ENCODE measurements at places on chromosomes 5 and 9.

DNA sequence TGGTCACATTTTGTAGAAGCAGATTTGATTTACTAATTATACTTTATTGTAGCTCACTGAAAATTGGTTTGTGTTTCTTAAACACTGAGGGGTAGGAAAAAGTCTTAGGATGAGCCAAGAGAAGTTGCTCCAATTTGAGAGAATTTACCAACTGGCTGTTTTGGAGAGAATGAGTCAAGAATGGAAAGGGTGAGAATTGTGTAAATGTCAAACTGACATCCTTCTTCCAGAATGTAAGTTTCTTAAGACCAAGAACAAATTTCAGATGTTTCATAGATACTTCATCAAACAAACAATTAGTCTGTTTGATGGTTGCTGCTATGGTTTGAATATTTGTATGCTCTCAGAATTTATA is 106.2 kb upstream of the TXNDC8 start:
- DNase-seq: no peak

DNA sequence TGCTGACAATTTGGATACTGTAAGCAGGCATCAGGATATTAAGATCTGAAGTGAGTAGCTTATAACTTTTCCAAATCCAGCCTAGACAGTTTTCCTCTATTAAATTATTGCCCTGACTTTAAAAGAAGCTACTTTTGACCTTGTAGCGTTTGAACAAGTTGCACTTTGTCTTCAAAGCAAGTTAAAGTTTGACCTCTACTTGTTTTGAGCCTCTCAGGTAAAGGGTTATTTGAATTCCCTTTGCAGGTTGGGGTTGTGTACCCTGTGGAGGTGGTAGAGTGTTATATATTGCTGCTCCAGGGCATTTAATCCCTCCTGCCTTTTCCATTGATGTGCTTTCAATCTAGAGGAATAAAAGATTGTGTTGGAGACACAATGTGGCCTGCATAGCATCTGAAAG is 30.1 kb downstream of the FXN start:
- DNase-seq: no peak

GRCh38 chr5:124865603-124866354 is 119.3 kb upstream of the ZNF608 start:
- DNase-seq: no peak

DNA sequence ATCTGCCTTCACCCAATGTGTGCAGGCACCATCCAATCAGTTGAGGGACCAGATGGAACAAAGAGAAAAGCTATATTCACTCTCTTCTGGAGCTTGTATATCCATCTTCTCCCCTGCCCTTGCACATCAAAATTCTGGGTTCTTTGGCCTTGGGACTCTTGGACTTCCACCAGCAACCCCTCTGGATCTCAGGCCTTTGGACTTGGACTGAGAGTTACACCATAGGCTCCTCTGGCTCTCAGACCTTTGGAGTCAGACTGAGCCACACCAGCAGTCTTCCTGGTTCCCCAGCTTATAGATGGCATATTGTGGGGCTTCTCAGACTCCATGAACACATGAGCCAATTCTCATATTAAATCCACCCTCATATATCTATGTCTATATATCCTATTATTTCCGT is 73.1 kb downstream of the TSSK1B start:
- no peak for DNase-seq

DNA sequence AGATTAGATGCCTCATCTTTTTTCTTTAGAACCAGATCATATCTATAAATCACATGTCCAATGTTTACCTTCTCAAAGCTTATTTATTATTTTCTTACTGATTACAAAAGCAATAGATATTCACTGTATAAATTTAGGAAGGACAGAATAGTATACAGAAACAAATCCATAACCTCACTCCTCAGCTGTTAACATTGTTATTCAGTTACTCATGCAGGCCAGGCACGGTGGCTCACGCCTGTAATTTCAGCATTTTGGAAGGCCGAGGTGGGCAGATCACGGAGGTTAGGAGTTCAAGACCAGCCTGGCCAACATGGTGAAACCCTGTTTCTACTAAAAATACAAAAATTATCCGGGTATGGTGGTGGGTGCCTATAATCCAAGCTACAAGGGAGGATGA is 15.3 kb downstream of the STOM start:
- no peak for DNase-seq

GRCh38 chr9:84258371-84258770 is 82.2 kb downstream of the SLC28A3 start:
- no peak for DNase-seq

GRCh38 chr5:160537116-160537515 is 115.5 kb downstream of the PTTG1 start:
- DNase-seq: no peak

All from B cell (primary cell).